ENCODE measurements at places on chromosomes 16 and 17.

GRCh38 chr16:71537643-71538042 lies 11.4 kb downstream of the CHST4 start:
- peak; percentile 61 for DNase-seq

- DNase-seq, result no peak
Observed at GRCh38 chr16:88439706-88440105, 13.4 kb upstream of the ZFPM1 start.

DNA sequence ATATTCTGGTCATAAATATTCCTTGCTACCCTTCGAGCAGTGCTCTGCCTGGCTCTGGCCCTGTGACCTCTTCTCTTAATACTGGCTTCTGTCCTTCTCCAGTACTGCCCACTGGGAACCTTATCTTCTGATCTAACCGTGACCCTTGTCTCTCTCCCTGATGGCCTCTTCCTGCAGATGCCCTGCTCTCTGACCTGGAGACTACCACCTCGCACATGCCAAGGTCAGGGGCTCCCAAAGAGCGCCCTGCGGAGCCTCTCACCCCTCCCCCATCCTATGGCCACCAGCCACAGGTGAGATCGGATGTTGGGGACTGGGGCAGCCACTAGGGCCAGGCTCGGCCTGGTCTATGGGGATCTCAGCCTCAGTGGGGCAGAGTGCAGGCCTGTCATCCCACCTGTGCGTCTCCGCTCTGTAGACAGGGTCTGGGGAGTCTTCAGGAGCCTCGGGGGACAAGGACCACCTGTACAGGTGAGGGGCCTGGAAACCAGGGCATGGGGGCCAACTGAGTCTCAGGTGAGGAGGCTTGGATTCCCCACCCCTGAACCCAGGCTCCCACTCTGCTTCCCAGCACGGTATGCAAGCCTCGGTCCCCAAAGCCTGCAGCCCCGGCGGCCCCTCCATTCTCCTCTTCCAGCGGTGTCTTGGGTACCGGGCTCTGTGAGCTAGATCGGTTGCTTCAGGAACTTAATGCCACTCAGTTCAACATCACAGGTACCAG lies 1.5 kb downstream of the TGFB1I1 start:
- no peak for DNase-seq

DNA sequence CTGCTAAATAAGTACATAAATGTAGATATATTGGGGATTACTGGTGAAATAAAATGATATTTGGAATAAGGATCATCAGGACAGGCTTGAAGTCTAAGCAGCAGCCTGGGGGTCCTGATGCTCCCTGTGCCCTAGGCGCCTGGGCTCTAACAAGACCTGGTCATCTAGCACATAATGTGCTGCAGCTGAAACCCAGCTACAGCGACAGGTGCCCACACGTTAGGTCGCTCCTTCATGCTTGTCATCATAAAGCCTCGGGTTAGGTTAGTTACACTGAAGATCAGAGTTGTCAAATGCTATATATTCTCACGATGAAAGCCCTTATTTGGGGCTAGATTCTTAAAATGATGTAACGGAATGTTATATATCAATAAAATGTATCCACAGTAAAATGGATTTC lies 11.5 kb downstream of the NARF start:
- DNase-seq, result no peak

DNA sequence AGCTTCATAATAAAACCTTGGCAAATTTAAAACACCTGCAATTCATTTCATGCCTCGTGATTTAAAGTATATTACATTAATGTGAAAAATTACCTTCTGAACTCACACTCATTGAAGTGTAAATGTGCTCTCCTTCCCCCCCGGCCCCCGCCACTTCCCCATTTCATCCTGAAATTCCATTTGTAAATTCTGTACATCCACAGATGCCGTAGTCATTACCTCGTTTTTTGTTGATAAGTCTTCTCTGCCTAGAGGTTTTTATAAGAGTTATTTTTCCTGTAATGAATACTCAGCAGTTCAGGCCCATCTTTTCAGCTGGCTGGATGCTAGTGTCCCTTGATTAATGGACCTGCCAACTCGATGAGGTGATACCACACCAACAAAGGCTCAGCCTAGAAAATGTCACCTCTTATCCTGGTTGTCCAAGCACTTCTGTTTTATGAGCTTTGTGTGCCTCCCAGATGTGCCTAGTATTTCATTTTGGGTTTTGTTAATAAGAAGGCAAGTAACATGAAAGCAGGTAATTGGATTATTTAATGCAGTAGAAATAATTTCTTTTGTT lies 64.8 kb upstream of the KIFC3 start:
- DNase-seq, result no peak

- no peak for DNase-seq
Observed at GRCh38 chr16:88864521-88864920, 1.9 kb downstream of the PABPN1L start.

DNA sequence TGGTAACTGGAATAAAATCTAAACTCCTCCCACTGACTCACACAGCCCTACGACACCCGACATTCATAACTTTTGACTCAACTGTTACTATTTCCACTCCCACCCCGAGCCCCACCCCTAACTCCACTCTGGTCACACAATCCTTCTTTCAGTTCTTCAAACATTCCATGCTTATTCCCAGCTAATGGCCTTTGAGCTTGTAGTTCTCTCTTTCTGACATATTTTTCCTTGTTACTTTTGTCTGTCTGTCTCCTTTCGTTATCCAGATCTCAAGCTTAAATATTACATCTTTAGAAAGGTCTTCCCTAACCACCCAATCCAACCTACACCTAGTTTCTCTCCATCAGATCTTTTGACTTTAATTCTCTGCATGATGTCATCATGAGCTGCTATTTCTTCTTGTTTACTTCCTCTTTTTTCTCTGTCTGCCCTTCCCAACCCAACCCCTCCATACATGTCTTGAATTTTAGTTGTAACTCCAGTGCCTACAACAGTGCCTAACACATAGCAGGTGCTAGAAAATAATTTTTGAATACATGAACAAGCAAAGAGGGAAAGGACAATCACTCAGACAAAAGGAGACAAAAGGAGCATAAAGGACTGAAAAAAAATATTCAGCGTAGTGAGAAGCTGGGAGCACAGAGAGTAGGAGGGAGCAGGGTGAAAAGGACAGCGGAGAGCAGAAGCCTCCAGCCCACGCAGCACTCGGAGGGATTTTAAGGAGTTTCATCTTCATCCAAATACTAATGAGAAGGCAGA lies 65.2 kb upstream of the SMIM36 start:
- DNase-seq, result no peak

DNA sequence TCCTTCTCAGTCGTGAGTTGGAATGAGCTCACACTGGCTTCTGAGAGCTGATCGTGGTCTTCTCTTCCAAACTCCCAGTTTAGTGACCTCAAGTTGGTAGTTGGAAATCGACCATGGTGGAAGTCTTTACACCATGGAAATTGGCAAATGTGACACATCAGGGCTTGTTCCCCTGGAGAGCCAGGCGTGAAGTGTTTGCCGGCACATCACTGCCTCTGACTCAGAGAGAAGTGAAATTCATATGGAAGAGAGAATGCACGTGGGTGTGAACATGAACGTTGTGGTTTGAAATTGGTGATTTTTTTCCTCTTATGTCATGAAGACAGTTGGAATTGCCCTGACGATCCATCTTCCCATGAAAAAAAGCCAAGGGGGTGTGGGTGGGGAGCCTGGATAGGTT lies 47.4 kb downstream of the AXIN2 start:
- no peak for DNase-seq

GRCh38 chr16:53773150-53773846 lies 69.3 kb downstream of the FTO start:
- peak; percentile 83 for DNase-seq

DNA sequence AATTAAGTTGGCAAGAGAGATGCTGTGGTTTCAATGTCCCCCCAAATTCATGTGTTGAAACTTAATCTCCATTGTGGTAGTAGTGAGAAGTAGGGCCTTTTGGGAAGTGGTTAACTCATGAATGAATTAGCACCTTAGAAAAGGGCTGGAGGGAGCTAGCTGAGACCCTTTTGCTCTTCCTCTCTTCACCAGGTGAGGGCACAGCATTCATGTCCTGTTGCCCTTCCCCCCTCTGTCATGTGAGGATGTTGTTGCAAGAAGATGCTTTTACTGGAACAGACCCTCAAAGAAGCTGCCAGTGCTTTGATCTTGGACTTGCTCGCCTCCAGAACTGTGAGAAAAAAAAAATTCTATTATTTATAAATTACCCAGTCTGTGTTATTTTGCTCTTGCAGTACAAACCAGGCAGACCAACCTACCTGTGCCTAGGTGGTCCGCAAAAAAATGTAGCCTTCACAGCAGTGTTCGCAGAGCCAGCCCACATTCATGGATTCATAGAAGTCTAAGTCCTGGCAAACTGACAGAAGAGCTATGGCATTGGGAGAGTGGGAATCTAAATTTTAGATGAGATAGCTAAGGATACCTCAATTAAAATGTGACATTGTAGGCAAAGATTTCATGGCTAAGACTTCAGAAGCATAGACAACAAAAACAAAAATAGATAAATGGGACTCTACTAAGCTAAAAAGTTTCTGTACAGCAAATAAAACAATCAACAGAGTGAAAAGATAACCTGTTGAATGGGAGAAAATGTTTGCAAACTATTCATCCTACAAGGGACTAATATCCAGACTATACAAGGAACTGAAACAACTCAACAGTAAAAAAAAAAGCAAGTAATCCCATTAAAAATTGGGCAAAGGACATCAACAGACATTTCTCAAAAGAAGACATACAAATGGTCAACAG lies 32.0 kb upstream of the ABCA5 start:
- no peak for DNase-seq

- peak; percentile 62 for DNase-seq
Observed at GRCh38 chr16:31427441-31428278, 500 bp downstream of the COX6A2 start.

DNA sequence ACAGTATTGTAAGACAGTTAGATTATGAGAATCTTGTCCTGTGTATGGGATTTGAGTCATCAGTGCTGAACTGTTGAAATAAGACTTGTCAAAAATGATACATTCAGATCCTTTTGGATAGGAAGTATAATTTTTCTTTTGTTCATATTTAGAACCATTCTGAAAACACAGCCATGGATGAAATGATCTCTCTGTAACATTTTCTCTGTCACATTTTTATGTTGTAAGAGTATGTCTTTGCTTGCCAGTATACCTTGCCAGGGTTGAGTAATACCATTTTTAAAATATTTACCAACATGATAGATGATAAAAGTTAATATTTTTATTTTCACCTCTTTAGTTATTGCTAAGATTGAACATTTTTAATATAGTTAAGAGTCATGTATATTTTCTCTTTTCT lies 45.0 kb downstream of the NSRP1 start:
- no peak for DNase-seq

DNA sequence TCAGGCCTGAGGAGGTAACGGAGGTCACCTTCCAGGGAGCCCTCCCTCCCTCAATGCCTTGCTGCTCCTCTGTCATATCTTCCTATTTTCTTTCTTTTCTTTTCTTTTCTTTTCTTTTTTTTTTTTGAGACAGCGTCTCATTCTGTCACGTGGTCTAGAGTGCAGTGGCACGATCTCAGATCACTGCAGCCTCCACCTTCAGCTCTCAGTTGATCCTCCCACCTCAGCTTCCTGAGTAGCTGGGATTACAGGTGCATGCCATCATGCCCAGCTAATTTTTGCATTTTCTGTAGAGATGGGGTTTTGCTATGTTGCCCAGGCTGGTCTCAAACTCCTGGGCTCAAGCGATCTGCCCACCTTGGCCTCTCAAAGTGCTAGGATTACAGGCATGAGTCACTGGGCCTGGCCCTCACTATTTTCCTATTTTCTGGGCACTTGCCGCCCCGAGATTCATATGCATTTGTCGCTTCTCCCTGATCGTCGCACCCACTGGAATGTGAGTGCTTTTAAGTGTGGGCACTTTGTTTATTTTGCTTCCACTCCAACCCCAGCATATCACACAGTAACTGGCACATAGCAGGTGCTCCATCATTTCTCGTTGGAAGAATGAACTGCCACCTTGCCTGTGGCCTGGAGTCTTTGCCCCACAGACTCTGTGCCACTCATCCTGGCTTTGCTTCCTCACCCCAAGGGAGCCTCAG lies 31.7 kb downstream of the CPNE2 start:
- no peak for DNase-seq

DNA sequence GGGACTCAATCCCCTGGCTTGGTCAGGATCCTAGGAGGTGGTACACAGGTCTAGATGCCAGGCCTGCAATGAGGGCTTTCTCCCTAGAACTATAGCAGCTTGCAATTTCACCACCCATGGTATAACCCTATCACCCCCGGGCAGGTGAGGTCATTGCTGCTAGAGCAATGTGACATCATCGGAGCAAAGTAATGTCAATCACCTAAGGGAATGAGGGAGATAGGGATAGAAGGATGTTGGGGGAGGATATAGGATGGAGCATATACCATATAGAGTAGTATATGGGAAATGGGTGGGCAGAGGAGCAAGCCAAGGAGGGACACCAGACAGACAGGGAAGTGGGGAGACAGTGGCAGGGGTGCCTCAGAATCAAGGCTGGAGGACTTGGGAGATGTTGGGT lies 3.3 kb downstream of the KCNH4 start:
- no peak for DNase-seq

Data from Ammon's horn (tissue), 1 donor.